ENCODE measurements at places on chromosomes 16 and 17.

GRCh38 chr17:15954222-15954621, 9.3 kb downstream of the ADORA2B start:
- no peak for DNase-seq

- DNase-seq: no peak
These were observed 120.0 kb downstream of the IRF8 start for GRCh38 chr16:86018941-86019340.

- DNase-seq: no peak
These were observed 21.2 kb downstream of the CRISPLD2 start for GRCh38 chr16:84840687-84841627.

DNA sequence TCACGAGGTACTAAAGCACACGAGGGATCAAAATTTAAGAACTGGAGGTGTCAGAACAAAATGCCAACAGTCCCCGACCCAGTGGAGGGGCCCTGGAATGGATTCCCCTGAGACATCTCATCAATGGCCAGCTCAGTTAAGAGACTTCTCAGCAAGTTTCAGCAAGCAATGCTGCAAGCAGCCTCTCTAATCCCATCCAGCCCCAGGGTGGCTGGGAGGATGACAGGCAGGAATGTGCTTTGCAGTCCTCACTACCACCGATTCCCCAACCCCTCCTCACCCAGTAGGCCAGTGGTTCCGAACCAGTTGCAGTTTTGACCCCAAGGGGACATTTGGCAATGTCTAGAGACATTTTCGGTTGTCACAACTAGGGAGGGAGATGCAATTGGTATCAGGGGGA, 8.7 kb downstream of the GPRC5B start:
- no peak for DNase-seq

DNA sequence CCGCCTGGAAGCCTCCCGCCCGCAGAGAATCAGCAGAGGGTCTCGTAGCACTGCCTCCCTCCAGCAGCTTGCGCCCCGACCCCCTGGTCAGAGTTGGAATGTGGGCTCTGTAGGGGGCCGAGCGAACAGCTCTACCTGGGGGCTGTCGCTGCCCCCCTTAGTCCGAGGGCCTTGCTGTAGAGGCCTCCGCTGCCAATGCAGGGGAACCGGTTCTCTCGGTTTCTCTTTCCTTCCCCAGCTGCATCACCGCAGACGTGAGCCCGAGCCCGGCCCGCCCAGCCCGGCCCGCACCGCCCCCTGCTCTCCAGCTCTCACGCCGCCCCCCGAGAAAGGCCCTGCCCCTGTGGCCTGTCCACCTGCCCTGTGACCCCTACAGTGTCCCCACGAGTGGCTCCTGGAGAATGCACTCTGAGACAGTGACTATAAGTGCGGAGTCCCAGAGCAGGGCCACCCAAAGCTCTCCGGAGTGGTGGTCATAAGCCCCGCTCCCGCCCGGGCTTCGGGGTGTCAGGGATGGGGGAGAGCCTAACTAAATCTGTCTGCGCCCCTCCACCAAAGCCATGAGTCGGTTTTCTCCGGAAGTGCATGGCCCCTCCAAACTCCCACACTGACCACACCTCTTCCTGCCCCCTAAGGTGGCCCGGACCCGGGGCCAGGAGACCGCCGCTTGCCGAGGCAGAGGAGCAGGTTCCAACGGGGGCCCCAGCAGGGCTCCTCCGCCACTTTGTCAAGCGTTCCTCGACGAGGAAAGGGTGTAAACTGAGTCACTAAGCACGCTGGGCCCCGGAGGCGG, 1.7 kb downstream of the ARHGAP27 start:
- DNase-seq: no peak

- DNase-seq: no peak
These were observed 41.4 kb upstream of the CMIP start for GRCh38 chr16:81403208-81403600.

- no peak for DNase-seq
These were observed 94.9 kb upstream of the C17orf78 start for GRCh38 chr17:37280841-37281240.

GRCh38 chr17:78766743-78767294, 15.3 kb downstream of the CYTH1 start:
- DNase-seq: no peak

GRCh38 chr16:56288019-56288418, 96.7 kb downstream of the GNAO1 start:
- no peak for DNase-seq

GRCh38 chr17:50768346-50768761, 1.0 kb upstream of the ANKRD40CL start:
- no peak for DNase-seq

DNA sequence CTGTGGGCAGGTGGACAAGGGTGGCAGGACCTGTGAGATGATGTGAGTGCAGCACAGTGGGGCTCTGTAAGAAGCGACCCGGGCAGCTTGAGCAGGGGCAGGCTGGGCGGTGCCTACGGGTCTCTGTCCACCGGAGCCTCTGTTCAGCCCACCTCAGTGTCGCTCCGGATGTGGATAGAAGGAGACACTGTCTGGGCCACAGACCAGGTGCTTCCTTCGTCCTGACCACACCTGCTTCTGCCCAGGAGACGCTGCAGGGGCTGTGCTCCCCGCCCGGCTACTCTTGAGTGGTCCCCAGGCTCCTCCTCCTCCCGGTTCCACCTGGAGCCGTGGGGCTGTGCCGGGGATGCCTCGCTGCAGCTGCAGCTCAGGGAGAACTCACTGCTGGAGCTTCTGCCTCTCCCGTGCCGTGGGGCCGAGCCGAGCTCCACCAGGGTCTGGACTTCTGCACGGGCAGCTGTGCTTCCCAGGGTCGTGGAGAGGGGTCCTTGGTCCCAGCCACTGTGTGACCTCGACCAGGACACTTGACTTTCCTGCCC, 21.5 kb downstream of the METRNL start:
- no peak for DNase-seq
